ENCODE measurements at places on chromosomes 5 and 9.

GRCh38 chr5:170917113-170917512, 55.3 kb downstream of the RANBP17 start:
- DNase-seq = no peak

DNA sequence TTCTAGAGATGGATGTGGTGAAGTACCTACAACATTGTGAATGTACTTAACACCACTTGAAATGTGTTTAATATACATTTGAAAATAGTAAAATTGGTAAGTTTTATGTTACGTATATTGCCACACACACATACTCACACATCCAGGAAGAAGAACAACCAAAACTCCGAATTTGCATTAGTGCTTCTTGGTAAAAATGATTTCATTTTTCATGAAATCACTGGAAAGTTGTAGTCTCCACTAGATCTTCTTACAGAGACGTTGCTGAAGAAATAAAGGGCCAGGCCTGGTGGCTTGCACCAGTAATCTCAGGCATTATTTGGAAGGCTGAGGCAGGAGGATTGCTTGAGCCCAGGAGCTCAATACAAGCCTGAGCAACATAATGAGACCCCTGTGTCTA, 118.6 kb upstream of the ZNF608 start:
- DNase-seq = no peak

DNA sequence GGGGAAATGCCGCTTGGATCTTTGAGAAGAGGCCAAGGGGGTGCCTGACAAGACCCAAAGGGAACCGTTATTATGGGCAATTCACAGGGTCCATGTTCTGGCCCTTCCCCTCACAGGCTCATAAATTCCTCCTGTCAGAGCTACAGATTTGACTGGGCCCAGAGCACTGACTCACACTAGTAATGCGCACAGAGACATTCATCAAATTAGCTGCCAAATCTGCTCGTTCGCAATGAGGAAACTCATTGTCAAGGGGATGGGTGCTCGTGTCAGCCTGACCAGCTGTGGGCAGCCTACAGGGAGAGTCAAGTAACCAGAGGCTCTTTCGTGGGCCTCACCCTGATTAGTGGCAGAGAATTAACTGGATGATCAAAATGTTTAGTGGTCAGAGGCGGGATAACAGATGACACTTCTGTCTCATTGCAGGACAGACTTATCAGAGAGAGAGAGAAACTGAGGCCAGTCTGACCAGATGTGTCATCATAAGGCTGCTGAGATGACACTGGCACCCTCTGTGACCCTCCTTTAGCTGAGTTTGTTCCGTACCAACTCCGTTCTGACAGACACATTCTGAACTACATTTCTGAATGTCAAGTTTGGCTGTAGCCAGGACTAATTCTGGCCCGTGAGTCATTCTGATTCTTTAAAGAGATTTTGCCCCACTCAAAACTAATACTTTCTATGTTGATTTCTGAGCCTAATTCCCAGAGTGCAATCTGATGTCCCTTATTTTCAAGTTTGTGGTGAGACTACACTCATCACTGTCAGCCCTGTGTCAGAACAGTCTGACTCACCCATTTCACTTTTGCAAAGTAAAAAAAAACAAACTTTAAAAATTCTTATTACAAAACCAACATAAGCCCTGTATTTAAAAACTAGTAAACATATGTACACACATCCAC, 377.1 kb downstream of the ACTL7B start:
- DNase-seq = peak; percentile 10

DNA sequence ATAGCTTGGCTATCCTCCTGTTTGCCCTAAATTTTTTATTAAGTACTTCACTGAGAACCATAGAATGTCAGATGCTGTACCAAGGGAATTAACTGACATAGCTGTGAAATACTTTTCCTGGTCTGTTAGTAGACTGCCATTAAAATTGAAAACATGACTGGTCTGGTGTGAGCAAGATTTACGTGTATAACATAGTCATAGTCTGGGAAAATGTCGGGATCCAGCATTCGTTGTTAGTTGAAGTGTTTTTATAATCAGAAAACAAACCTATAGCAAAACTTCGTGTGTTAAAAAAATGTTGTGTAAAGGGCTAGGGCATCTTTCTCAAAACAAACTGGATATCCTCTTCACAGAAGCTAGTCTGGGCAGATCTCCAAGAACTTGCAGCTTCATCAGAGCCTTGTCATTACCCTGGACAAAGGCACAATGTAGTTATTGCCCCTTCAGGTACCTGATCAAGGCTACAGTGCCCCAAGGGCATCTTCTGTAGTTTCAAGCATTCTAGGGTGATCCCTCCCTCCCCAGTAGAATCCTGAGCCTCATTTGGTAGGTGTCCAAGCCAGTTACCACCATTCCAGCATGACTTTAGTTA, 454.2 kb upstream of the SGCD start:
- DNase-seq = no peak

DNA sequence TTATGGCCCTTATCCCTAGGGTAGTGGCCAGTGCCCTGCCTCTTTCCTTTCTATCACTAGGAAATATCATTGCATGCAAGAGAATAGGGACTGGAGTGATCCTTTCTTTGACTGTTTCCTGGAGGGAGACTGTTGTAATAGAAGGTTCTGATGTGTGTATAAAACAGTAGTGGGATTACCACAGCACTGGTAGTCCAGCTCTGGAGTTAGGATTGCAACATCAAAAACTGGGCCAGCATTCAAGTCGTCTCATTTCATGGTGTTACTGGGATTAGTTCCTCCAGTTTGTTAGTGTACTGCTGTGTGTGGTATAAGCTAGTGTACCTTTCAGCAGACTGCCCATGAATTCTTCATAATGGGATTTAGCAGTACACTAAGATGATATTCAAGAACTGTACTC, 45.8 kb downstream of the KIAA1958 start:
- no peak for DNase-seq

Measured in activated CD4-positive, alpha-beta memory T cell treated with anti-CD3 and anti-CD28 coated beads for 36 hours (primary cell).